ENCODE measurements at places on chromosomes 6 and 20. TPM values are rescaled to one million over a fixed set of nuclear protein-coding genes. Genes with fewer than 3 reads are reported as not detected.

Gene NOTCH4
- 31.2 TPM for polyA plus RNA-seq

Gene PAK5
- 23.8 TPM for polyA plus RNA-seq

- no peak for DNase-seq
Observed at GRCh38 chr6:158416883-158417759, 104.9 kb downstream of the TULP4 start.

GRCh38 chr6:124795643-124796463 is 166.4 kb upstream of the RNF217 start:
- DNase-seq = peak; percentile 74

Gene EPB41L2
- polyA plus RNA-seq = 311 TPM

- DNase-seq = peak; percentile 19
Observed at GRCh38 chr20:57224641-57225138, 41.8 kb downstream of the BMP7 start.
